ENCODE measurements at places on chromosomes 2 and 18.

DNA sequence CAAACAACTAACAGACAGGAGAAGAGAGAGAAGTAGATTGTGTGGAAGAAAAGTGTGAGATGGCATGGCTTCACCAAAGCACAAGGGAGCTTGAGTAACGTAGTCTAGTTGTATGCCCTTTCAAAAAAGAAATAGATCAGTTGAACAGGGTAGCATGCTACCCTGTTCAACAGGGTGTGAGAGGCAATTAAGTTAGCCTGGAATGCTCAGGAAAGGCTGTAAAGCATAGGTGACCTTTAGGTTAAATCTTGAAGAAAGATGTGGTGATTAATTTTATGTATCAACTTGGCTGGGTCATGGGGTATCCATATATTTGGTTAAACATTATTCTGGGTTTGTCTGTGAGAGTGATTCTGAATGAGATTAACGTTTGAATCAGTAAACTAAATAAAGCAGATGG, 61.8 kb upstream of the ZC3H15 start:
- no peak for DNase-seq

- no peak for DNase-seq
Measured at GRCh38 chr2:219448776-219449341, 14.2 kb downstream of the SPEG start.

DNA sequence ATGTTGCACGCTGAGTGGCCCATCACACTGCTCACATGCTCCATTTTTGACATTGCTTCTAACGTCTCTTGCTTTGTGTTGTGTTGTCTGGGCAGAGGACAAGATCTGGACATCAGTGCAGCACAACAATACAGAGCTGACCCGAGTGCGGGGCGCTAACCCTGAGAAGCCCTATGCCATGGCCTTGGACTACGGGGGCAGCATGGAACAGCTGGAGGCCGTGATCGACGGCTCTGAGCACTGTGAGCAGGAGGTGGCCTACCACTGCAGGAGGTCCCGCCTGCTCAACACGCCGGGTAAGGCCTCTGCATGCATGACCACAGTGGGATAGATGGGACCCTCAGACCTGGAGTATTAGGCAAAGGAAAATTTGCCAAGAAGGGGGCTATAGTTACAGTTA, 622.6 kb downstream of the CNTNAP5 start:
- DNase-seq: no peak

- DNase-seq: no peak
Measured at GRCh38 chr18:49500201-49500921, 13.3 kb upstream of the C18orf32 start.

DNA sequence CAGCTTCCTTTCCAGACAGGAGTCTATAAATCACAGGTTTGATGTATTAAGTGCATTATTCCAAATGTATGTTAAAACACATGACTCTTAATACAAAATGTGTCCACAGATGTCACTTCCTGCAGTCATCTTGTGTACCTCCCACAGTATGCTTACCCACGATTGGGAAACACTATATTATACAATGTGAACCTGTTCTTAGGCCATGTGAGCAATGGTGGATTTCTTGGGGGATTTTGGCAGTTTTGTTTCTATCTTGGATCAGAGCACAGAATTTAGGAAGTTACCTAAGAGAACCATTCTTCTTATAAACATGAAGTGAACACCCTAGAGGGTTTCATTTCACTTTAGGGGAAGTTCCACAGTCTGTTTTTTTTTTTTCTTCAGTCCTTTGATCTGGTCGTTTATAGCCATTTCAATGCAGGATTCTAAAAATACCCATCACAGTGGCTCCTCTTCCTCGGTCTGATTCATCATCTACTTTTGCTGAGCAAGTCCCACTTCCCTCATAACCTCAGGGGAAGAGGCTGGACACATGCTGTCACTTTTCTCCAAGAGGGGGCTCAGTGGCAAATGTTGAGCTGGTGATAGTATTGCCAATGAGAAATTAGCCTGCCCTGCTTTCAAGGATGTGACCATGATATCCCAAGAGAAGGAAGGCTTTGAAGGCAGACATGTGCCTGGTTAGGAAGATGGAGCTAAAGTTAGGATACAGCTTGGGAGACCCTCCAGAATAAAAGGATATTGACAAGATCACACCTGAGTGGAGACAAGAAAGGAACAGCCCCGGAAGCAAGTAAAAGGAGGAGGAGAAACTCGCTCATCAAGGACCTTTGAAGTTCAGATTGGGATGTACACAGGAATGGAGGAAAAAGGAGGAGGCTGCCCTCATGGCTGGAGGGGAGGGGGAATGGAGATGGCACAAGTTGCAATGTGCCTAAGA, 22.6 kb downstream of the PLEK start:
- peak; percentile 71 for DNase-seq

DNA sequence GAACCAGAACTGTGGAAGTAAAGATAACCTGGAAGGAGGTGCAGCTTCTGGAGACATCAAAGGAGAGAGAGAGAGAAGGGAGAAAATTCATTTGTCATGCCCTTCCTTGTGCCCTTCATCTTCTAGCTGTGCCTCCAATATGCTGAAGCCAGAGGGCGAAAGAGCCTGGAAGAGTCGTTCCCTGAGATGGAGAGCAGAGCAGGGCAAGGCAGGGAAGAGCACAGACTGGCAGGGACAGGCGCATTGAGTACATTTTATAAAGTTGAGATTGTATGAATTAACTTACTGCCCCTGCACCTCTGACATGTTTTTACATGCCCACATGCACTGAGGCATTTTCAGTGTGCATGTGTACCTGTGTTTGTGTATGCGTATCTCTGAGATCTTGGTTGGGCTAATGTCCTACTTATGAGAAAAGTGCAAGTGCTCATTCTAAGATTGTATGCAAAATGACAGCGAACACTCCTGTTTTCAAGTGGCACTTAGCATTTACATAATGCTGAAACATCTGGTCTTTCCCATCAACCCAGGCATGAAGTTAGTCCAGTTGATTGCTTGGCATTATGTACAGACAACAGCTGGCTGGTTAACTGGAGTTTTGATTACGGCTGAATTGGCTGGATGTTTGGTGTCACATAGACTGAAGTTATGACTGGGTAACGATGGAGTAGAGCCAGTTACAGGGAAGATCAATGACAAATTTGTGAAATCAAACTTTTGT, 23.7 kb upstream of the MMADHC start:
- DNase-seq: no peak

DNA sequence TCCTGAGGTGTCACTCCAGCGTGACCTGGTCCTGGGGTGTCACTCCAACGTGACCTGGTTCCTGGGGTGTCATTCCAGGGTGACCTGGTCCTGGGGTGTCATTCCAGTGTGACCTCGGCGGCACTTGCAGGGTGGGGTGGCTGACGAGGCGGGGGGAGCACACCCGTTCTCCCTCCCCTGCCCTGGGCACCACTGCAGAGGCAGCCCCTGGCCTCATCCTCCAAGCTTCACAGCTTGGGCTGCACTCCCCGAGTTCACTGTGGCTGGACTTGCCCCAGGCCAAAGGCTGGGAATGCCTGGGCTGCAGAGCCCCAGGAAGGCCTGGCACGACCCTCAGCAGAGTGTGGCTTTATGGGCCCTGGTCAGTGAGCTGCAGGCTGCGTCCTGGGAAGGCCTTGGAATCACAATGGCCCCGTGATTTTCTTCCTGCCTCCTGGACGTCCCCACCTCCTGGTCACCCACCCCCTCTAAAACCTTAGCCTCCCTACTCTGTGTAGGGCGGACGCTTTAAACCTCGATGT, 88.3 kb downstream of the NFATC1 start:
- no peak for DNase-seq

- no peak for DNase-seq
Measured at GRCh38 chr2:235087832-235088495, 136.1 kb downstream of the SH3BP4 start.

- no peak for DNase-seq
Measured at GRCh38 chr2:42789751-42790150, 2.6 kb downstream of the HAAO start.

DNA sequence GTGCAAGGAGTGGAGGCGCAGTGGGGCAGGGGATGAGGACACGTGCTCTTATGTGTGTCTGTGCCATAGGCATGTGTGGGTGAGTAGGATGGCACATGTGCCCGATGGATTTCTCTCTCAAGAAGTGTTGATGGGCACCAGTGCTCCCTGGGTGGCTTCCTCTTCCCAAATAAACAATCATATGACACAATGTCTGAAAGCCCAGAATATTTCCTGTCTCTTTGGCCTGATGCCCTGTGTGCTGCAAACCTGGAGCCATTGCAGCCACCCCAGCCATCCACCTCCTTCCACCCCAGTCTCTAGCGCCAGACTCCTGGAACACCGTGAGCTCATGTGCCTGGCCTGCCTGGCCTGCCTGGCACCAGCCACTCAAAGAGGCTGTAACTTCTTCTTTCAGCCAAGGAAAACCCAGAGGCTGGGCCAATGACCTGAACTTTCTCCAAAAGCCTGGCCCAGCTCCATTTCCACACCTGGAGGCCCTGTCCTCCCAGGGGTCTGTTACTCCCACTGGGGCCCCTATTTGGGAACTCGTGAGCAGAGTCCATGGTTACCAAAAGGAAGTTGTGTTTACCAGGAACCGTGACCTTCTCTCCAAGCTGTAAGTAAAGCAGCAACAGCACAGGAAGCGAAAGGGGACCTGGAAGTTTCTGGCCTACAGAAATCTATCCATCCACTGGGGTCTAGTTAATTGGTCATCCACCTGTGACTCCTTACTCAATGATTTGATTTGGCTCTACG, 9.5 kb upstream of the ZBTB7C start:
- no peak for DNase-seq

GRCh38 chr2:70949086-70949485, 13.4 kb downstream of the ATP6V1B1 start:
- DNase-seq: no peak

GRCh38 chr2:146659976-146660375, 1184.9 kb upstream of the ACVR2A start:
- no peak for DNase-seq

- DNase-seq: peak; percentile 65
Measured at GRCh38 chr2:29012211-29012681, 31.1 kb downstream of the TOGARAM2 start.

All from CD4-positive, alpha-beta T cell treated with Interleukin-17A for 1 hour (primary cell).